ENCODE measurements at places on chromosomes 6 and 20.
A peak's percentile ranks its signal among the peaks of the same experiment; 100 is the strongest.

- no peak for DNase-seq
These were observed 121.3 kb downstream of the TRMT11 start for GRCh38 chr6:126107475-126108166.

DNA sequence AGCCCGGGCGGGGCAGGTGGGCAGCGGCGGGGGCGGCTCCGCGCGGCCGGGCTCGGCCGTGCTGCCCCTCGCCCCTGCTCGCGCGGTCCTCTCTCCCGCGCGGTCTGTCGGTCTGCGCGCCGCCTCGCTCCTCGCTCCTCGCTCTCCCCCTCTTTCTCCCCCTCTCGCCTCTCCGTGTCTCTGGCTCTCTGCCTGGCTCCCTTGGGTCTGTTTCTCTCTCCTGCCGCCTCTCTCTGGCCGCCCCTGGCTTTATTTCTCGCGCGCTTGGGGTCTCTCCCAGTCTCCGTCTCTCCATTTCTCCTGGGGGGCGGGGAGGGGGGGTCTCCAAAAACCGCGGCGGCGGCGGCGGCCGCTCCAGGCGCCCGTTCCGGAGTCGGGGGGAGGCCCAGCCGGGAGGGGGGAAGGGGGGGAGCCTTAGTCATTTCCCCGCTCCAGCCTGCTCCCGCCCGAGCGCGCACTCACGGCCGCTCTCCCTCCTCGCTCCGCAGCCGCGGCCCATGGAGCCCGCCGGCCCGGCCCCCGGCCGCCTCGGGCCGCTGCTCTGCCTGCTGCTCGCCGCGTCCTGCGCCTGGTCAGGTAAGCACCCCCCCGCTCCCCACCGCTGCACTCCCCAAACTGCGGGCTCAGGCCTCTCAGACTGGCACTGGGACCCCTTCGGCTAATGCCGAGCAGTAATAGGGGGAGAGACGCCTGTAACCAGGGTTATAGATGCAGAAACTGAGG lies at the start of gene SIRPA:
SIRPA (plus strand) TSS at position 457 of the 723 bp plus-strand sequence; CDS start at position 498, 41 bp downstream.
- no peak for DNase-seq

GRCh38 chr6:11232770-11233626 lies 530 bp upstream of the NEDD9 start:
- no peak for DNase-seq

GRCh38 chr20:37375227-37375626 lies 29.3 kb downstream of the SRC start:
- DNase-seq, result no peak

- no peak for DNase-seq
These were observed 198.8 kb upstream of the OPRM1 start for GRCh38 chr6:153840039-153840850.

DNA sequence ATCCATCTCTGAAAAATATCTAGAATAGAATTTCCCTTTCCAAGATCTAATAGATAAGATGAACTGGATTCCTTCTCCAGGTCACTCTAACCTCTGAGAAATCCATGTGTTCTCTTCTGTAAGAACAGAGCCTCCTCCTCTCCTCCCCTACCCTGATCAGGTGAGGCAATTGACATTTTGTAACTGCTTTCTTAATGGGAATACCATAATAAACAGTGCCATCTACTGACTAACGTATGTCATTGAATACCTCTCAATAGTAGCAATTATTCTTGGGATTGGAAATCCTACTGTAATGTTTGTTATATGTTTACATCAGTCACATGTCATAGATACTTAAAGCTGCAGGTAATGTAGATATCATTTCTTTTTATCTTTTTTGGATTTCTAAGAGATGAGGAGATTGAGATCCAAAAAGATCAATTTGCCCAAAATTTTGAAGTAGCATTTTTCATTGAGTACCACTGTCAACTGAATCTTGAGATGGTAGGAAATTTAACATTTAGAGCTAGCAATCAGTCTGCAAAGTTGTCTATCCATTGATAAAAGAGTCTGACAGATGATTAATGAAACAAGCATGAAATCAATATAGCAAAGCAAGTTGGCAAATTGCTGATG lies 365.8 kb upstream of the HSF2 start:
- no peak for DNase-seq

DNA sequence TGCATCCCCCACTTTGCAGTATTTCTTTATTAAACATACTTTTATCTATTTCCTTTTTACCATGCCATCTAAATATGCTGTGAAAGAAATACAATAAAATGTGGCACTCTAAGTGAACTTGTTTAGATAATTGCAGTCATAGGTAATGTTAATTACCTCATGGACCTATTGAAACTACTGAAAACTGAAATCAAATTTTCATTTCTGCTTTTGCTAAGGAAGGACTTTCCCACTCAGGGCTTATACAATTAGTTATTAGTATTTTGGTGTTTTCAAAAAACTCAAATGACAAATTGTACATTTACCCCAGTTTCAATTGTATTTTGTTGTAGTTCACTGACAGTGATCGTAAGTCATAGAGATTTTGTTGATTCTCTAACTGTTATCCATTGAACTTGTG lies 88.4 kb downstream of the ID4 start:
- DNase-seq, result no peak

DNA sequence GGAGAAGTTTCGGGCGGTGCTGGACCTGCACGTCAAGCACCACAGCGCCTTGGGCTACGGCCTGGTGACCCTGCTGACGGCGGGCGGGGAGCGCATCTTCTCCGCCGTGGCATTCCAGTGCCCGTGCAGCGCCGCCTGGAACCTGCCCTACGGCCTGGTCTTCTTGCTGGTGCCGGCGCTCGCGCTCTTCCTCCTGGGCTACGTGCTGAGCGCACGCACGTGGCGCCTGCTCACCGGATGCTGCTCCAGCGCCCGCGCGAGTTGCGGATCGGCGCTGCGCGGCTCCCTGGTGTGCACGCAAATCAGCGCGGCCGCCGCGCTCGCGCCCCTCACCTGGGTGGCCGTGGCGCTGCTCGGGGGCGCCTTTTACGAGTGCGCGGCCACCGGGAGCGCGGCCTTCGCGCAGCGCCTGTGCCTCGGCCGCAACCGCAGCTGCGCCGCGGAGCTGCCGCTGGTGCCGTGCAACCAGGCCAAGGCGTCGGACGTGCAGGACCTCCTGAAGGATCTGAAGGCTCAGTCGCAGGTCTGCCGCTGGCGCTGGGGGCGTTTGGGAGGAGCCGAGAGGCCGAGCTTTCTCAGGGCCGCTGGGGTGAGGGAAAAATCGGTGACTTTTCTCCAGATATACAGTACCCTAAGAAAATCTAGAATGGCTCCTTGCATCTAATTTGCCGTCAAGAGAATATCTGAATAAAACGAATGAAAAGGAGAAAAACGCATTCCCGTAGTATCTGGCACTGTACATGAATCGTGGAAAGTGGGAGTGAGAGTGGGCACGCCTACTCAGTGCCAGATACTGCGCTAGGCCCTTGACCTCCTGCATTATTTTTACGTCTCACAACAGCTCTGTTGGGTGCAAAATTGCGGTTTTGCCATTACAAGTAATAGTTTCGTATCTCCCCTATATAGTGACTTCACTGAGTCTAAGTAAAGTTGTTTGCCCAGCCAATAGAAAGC lies 1.0 kb downstream of the CALHM6 start:
- peak; percentile 67 for DNase-seq
